ENCODE measurements at places on chromosomes 16 and 17.

GRCh38 chr17:8155231-8155995 is 3.2 kb upstream of the PER1 start:
- no peak for DNase-seq

GRCh38 chr16:53605831-53606400 is 97.7 kb downstream of the RPGRIP1L start:
- DNase-seq = no peak

DNA sequence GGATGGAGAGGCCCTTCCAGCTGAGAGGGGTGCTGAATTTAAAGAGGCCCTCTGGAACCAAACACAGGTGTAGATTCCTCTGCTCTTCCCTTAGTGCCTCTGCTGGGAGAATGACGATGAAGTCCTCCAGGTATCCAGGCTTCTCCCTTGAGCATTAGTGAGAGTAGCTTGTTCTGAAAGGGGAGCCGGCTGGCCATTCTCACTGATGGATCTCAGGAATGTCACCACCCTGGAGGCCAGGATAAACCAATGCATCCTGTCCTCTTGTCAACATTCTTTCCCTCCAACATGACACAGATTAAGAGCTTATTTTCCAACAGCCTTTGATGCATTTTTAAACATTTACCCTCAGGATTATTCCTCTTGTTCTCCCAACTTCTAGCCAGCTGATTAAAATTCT is 325.5 kb downstream of the CA10 start:
- no peak for DNase-seq

- DNase-seq = no peak
Measured at GRCh38 chr17:50064253-50065001, 8.5 kb downstream of the ITGA3 start.

- DNase-seq = no peak
Measured at GRCh38 chr17:11952610-11953009, 44.7 kb downstream of the ZNF18 start.

DNA sequence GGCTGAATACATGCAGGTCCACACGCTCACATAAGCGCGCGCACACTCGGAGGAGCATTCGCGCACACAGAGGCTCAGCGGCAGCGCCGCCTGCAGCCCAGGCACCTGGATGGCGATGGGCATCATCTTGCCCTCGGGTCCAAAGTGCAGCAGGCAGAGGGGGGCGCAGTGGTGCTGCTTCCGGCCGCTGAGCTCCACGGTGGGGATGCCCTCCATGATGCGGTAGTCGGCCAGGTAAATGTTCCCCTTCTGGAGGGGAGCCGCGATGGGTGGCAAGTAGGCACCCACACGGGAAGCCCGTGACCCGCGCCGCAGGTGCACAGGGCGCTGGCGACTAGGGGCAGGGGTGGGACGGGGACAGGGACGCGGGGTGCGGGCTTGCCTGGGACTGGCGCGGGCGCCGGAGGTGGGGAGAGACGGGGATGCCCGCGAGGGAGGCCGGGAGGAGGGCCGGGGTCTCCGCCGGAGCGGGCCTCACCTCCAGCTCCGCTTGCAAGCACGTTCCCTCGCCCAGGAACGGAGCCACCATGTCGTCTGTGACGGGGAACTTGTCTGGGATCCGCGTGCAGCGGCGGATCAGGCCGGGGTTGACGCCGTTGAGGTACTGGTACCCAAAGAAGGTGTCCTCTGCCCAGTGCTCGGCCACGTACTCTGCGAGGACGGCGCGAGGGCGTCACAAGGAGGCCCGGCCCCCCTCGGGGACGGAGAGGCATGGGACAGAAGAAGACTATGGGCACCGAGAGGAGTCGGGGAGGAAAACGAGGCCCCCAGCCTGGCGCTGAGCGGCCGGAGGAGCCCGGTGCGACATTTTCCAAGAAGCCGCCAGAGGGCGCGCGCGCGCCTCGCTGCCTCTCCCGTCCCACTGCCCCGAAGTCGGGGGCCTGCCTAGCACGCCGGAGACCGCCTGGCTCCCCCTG is 8.0 kb downstream of the ALOX12B start:
- peak; percentile 63 for DNase-seq

GRCh38 chr17:49217651-49218413 is 7.3 kb downstream of the ABI3 start:
- peak; percentile 49 for DNase-seq

- no peak for DNase-seq
Measured at GRCh38 chr16:5062790-5063765, 2.7 kb downstream of the C16orf89 start.

DNA sequence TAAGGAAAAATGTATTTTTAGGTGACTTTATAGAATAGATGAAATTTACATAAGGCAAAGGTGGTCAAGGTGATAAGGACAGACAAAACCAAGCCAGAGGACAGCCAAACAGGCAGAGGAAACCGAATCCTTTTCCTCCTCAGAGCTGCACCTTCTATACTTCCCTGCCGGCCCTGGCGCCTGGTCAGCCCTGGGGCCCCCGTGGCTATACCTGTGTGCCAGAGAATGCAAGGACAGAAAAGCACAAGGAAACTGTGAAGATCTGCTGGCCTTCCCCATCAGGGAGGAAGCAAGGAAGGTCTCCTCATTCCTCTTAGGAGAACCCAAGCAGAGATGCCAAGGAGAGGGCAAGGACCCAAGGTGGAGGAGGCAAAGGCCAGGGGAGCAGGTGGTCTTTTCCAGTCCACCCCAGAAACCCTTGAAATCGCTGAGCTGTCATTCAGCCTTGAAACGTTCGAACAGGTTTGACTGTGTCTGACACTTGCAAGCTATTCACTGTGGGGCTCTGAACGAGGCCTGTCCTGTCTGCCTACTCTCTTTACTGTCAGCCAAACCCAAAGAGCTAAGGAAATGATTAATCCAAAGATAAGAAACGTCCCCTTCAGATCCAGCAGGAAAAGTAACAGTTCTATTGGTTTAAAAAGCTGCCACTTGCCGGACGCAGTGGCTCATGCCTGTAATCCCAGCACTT is 114.4 kb downstream of the XYLT1 start:
- no peak for DNase-seq

- no peak for DNase-seq
Measured at GRCh38 chr16:49858200-49859124, 2.5 kb upstream of the ZNF423 start.

DNA sequence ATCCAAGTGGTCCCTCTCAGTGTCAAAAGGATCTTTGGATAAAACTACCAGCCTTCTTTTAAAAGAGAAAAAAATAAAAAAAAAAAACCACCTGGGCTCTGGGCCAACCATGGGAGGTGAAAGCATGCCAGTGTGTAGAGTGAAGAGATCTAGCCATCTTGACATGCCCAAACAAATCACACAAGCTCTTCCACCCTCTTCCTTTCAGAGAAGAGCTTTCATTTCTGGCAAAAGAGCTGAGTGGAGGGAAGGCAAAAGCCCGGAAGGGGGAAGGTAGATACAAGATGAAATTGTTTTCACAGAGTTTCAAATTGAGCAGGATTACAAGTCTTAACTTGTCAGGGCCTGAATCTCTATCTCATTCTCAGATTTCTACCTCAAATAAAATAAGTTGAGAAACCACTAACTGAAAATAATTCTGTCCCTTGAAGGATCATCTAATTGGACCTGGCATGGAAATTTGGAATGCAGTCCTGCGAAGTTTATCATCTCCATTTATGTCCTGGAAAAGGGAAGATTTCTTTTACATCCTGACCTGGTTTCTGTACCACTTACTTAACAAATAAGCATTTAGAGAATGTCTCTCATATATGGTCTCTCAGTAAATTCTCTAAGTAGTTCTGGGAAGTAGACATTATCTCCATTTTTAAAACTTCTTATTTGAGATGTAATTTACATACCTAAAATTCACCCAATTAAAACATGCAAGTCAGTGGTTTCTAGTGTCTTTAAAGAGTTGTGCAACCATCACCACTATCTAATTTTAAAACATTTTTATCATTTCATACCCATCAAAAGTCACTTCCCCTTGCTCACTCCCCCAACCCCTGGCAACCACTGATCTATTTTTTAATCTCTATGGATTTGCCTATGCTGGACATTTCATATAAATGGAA is 93.7 kb downstream of the TANGO6 start:
- no peak for DNase-seq

GRCh38 chr17:62866471-62866870 is 58.4 kb upstream of the MARCHF10 start:
- no peak for DNase-seq

- peak; percentile 24 for DNase-seq
Measured at GRCh38 chr16:67447508-67448076, 16.7 kb downstream of the HSD11B2 start.

GRCh38 chr16:76854234-76854633 is 336.8 kb upstream of the MON1B start:
- DNase-seq = no peak

GRCh38 chr17:45098869-45099616 is 33.3 kb downstream of the PLCD3 start:
- DNase-seq = peak; percentile 64

- no peak for DNase-seq
Measured at GRCh38 chr16:31532896-31533295, 5.2 kb downstream of the AHSP start.

GRCh38 chr16:10065019-10065418 is 117.2 kb downstream of the GRIN2A start:
- no peak for DNase-seq
